ENCODE measurements at places on chromosomes 3 and 15.
A peak's percentile ranks its signal among the peaks of the same experiment; 100 is the strongest.

GRCh38 chr3:180433152-180433551, 168.8 kb upstream of the TTC14 start:
- DNase-seq: no peak

GRCh38 chr3:178750639-178751300, 214.5 kb downstream of the KCNMB2 start:
- no peak for DNase-seq

- DNase-seq: no peak
Observed at GRCh38 chr3:149299938-149300801, 33.3 kb downstream of the TM4SF18 start.

DNA sequence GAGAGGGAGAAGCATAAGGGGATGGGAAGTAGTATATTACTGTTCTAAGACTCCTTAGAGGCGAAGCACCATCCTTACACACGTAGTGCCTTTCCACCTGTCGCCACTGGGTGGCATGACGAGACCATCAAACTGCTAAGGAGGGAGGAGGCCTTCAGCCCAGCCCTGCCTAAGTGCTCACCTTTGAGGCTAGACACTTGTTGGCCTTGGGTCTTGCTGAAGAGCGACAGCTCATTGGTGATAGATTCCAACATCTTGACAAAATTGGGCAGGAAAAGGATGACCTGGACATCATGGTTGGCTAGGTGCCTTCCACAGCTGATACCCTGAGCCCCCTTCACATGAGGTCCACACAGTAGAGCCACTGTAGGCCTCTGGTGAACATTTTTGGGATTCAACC, 19.6 kb downstream of the CLK3 start:
- peak; percentile 67 for DNase-seq

GRCh38 chr3:60263191-60263590, 988.1 kb downstream of the FHIT start:
- no peak for DNase-seq

GRCh38 chr3:108493862-108494261, 16.5 kb downstream of the MYH15 start:
- DNase-seq: no peak

- DNase-seq: no peak
Observed at GRCh38 chr3:140906785-140907184, 34.9 kb upstream of the SLC25A36 start.

DNA sequence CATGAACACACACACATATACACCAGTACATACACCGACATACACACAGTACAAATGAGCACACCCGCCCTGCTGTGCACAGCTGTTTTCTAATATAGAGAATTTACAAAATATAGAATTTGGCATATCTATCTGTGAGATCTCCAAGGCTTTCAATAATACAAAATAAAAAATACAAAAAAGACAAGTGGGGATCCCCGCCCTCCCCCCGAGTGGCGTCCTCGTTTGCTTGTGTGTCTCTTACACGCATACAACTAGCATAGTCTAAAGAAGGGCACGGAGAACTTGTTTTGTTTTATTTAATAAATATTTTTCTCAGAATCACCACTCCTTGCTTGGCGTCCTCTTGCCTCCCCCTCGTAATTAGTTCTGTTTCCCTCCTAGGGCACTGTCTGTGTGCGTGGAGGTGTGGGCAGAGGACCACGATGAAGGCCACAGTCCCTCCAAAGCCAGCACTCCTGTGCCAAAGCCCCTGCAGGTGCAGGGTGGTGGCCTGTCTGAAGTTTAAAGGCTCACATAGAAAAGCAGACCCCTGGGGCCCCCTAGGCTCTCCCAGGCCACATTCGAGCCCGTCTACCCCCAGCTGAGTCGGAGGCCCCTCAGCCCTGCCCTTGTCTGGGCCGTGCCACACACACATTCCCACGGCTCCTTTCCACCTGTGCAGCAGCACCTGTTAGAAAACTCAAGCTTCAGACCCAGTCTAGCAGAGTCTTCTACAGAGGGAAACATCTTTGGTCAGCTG, 82.1 kb downstream of the SEC22A start:
- DNase-seq: no peak

DNA sequence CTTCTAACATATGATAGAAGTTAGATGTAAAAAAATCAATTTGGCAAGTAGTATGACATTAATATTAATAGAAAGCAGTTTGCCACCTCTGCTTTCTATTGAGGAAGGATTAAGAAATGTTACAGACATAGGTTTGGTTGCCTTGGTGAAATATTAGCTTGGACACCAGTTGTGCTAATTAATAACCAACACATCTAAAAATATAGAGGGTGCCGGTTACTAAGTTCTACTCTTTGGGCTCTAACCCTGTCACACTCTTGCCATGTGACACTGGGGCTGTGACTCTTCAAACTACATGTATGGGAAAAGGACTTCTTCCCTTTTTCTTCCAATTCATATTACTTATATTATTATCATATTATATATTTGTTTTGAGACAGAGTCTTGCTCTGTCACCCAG, 64.4 kb downstream of the TRIM71 start:
- DNase-seq: no peak

- no peak for DNase-seq
Observed at GRCh38 chr3:37926611-37927010, 64.0 kb upstream of the VILL start.

DNA sequence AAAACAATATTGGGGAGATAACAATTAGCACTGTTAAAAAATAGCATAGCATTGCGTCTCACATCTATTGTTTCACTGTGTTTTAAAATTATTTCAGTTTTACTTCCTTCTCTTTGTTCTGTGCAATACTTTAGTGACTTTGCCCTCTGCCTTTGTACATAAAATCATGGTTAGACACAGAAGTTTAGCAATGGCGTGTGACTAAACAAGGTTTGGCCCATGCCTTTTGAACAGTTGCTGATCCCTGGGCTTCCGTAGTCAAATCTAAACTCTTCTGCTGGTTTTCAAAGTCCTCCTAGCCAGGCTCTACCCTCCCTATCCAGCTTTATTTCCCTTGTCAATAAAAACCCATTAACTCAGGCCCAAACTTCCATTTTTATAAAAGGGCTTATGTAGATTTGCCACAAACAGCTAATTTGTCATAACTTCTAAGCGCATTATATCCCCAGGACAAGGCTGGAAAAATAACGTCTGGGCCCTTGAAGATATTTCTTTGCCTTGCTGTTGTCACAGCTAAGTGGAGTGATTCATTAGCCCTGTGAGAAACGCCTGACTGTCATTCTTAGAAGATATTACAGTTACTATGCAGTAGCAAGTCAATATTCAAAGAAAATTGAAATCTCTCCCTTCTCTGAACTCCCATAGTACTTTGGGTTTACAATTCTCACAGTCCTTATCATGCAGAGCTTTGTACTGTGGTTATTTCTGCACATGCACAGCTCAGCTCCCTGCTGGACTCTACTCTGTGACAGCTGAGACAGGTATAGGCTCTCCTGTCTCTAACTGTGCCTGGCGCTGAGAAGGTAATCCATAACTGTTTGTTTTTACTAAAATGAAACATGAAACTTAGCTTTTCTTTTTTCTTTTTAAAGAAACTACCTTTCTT, 123.4 kb upstream of the SLC24A5 start:
- no peak for DNase-seq

DNA sequence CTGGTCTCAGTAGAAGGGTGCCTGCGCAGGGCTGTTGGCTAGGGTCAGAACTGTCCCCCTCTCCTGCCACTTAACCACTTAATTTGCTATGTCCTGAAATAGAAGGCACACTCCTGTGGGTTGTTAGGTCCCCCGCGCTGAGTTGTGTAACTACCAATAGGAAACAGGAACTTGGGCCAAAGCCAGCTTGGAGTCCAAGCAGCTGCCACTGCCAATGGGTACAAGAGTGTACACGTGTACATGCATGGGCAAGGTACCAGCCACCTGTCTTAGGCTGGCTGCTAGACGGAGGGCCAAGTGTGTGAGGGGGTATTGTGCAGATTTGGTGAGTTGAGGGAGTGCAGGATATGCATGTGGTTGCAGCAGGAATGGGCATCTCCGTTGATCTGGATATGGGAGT, 29.7 kb upstream of the POLG start:
- no peak for DNase-seq

- DNase-seq: no peak
Observed at GRCh38 chr3:41267975-41268640, 68.8 kb downstream of the CTNNB1 start.
